Uterus (tissue), 4 donors: ENCODE measurements at places on chromosomes 1 and 21.

DNA sequence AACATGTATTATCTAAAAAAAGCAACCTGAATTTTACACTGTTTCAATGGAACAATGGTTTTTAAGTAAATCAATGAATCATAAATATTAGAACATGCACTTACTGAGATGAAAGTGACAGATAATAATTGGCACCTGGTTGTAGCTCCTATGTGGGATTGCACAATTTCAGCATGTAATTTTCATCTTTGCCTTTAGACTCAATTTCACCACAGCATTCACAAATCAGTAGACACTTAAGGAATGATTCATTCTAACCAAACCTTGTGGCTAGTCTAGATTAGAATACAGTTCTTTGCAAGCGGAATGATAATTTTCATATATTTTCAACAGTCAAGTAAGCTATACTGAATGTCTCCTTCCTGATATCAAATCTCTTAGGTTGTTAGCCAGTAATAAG is 853.4 kb downstream of the KCNT2 start:
- no peaks in the 10 kb centered on the region for H3K4me1 ChIP-seq
- H3K27me3 ChIP-seq = no peaks in the 10 kb centered on the region
- no peak for DNase-seq
- no peaks in the 10 kb centered on the region for H3K36me3 ChIP-seq
- H3K27ac ChIP-seq = no peak overlapping the region

DNA sequence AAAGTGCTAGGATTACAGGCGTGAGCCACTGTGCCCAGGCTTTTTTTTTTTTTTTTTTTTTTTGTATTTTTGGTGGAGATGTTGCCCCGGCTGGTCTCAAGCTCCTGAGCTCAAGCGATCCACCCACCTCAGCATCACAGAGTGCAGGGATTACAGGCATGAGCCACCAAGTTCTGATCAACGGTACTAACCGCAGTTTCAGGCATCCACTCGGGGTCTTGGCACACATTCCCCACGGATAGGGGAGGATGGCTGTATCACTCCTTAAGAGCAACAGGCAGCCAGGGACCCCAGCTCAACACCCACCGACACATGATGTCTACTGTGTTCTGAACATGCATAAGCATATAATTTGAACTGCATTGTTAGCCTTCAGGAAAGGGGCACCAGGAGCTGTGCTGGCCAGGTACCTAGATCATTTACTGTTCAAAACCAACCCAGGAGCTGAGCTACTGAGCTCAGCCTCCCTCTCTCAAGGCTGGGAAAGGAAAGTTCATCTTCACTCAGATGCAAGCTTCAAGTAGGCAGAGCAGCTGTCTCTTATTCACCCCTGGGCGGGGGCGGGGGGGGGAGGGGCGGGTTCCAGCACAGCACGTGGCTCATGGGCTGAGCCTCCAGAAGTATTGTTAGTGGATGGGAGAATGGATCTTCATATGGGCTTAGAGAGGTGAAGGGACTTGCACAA is 24.7 kb downstream of the CAPZB start:
- no peaks in the 10 kb centered on the region for H3K4me1 ChIP-seq
- no peak overlapping the region for H3K4me3 ChIP-seq
- H3K36me3 ChIP-seq = no peaks in the 10 kb centered on the region

DNA sequence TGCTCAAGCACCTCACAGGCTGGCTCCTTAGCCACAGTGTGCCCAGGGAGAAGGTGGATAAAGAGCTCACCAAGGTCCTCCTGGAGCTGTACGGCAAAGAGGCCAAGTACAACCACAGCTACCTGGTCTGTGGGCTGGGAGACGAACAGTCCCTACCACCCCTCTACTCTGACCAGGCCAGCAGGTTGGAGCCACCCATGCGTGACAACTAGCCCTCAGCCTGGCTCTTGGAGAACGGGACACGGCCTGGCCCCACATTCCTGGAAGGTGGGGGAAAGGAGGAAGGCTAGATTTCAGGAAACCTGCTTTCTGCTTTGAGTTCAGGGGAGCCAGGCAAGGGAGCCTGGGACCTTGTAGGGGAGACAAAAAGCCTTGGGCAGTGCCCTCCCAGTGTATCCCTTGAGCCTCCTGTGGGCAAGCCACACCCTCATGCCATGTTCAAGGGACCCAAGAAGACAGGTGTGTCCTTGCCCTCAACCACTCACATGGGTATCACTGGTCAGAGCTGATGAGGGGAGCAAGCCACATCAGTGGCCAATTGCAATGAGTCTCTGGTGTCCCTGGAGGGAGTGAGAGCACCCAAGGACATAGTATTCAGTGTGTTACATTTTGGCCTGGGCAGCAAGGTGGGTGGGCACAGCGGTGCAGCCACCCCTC is 27.6 kb downstream of the LUZP1 start:
- H3K27ac ChIP-seq = no peak overlapping the region
- no peak for DNase-seq
- H3K27me3 ChIP-seq = no peaks in the 10 kb centered on the region
- no peaks in the 10 kb centered on the region for H3K4me1 ChIP-seq
- H3K36me3 ChIP-seq = no peaks in the 10 kb centered on the region
- no peak overlapping the region for H3K4me3 ChIP-seq

DNA sequence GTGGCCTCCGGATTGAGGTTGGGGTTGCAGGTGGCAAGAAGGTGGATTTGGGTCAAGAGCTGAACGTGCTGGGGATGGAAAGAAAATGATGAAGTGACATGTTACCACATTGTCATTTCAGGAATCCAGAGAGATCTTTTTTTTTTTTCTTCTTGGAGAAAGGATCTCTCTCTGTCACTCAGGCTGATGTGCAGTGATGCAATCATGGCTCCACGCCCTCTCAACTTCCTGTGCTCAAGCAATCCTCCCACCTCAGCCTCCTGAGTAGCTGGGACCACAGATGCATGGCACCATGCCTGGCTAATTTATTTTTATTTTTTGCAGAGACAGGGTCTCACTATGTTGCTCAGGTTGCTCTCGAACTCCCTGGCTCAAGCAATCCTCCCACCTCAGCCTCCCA is 80.6 kb downstream of the GON4L start:
- H3K4me3 ChIP-seq = no peak overlapping the region
- H3K27ac ChIP-seq = no peak overlapping the region
- no peak for DNase-seq
- H3K36me3 ChIP-seq = no peaks in the 10 kb centered on the region

GRCh38 chr1:58107943-58108342 is 438.6 kb downstream of the OMA1 start:
- H3K27me3 ChIP-seq = no peaks in the 10 kb centered on the region
- H3K36me3 ChIP-seq = no peaks in the 10 kb centered on the region
- no peak overlapping the region for H3K4me3 ChIP-seq
- no peak for DNase-seq
- H3K4me1 ChIP-seq = no peaks in the 10 kb centered on the region
- no peak overlapping the region for H3K27ac ChIP-seq

GRCh38 chr1:192358402-192358801 is 41.6 kb downstream of the RGS21 start:
- no peak overlapping the region for H3K27ac ChIP-seq
- no peaks in the 10 kb centered on the region for H3K27me3 ChIP-seq
- DNase-seq = no peak
- H3K36me3 ChIP-seq = no peaks in the 10 kb centered on the region
- no peak overlapping the region for H3K4me3 ChIP-seq
- H3K4me1 ChIP-seq = no peaks in the 10 kb centered on the region

DNA sequence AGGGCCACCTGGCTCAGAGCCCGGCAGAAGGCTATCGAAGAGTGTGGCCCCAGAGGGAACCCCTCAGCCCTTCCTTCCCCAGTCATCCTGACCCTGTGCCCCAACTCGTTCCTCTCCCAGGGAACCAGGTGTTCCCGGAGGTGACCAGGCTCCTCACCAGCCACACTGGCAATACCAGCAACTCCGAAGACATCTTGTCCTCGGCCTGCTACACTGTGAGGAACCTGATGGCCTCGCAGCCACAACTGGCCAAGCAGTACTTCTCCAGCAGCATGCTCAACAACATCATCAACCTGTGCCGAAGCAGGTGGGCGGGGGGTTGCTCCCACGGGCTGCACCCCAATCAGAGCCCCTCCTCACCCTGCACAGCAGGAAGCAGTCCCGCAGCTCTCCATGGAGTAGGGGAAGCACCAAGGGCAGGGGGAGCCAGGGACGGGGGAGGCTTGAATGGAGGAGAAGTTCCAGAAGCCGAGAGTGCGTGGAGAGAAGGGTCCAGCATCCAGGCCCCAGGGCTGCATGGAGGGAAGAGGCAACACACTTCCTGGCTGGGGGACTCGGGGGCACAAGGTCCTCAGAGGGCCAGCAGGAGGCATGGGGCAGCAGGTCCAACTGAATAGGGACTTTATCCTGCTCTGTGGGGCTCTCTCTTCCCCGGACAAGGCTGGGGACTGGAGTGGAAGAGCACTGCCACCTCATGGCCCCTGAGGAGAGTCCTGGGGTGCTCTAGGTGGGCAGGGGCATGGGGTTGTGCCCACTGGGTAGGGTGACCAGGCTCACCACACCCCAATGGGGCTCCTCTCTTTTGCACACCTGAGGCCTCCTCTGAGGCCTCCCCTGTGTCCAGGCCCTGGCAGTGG is 41.7 kb downstream of the PKP1 start:
- H3K4me3 ChIP-seq = no peak overlapping the region
- no peaks in the 10 kb centered on the region for H3K4me1 ChIP-seq
- no peaks in the 10 kb centered on the region for H3K36me3 ChIP-seq
- no peak for DNase-seq
- H3K27ac ChIP-seq = no peak overlapping the region
